ENCODE measurements at places on chromosomes 4 and X.

DNA sequence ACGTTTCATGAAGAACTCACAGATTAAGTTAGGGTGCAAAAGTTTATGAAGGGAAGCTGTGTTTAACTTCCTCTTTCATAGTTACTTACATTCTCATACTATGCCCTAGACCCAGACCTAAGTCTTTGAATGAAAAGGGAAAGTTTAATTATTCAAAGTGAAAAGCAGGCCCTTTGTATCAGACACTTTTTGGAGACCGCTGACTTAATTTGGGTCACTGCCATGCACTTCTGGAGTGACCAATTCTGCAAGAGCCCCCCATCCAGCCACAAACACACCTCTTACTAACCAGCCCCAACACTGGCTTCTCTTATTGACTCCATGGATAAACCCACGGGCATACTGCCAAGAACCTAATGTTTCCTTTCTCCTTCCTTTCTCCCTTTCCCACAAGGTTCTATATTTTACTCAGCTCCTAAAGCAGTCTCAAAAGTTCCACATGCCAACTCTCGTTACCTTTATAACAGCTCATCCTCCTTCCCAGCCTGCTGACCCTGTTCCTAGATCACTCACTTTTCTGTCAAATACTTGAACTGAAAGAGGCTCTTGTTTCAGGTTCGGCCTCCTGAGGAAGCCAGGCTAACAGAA, 34.5 kb downstream of the ABCE1 start:
- peak; percentile 10 for DNase-seq

DNA sequence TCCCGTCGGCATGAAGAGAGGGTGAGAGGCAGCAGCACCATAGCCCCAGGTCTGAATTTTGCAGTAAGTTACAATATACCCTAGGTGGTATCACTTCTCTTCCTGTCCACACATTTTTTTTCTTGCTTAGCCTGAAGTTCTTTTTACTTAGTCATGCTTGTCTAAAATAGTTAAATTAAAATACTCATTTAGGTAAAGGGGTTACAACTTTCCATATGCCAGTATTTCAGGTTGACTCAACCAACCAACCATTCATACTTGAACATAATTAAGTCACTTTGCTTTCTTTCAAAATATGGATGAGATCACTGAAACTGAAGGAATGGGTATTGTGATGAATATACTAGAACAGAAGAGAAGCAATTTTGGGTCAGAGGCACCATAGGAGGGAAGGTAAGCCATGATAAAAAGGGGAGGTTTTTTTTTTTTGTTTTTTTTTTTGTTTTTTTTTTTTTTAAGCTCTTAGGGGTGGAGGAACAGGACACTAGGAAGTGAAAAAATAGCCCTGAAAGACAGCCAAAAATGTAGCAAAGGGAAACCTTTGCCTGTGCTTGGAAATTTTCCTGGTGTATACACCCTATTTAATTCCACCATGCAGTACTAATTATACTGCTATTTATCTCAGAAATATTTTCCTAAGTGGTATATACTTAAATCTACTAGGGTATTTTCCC, 41.8 kb downstream of the RPS6KA3 start:
- DNase-seq, result no peak

GRCh38 chrX:153922932-153923857, 2.9 kb downstream of the ARHGAP4 start:
- no peak for DNase-seq

DNA sequence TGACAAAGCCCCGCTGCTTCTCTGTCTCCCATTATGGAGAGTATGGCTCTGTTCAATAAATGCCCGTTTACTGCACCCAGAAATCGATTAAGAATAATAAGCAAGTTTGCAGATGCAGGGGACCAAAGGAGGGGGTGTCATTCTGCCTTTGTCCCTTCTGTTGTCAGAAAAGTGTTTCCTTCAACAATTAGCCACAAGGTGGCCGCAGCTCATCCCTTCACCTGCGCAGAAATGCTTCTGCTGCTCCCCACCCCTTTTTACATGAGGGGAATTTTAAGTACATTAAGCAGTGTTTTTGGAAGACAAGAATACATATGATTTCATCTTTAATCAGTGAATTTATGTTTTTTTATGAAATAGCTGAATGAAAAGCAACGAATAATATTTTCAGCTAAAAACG, 175.6 kb upstream of the ARX start:
- DNase-seq, result no peak

- DNase-seq, result no peak
Observed at GRCh38 chr4:98518559-98519267, 139.7 kb downstream of the TSPAN5 start.

- DNase-seq, result no peak
Observed at GRCh38 chrX:13581554-13581953, 12.2 kb downstream of the EGFL6 start.

DNA sequence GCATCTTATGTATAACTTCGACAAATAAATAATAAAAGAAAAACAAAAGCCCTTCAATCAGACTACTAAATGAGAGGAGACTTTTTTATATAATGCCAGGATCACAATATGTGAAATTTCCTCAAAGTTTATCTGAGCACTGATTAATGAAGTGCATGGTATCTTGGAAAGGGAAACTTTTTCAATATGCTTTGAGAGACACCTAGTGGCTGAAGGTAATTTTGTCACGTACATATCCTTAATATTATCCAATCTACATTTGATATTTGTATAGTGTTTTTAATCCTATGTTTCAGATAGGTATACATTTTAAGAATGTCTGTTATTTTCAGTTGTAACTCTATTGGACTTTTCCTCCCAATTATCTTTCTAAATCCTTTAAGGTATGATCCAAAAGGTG, 146.8 kb downstream of the KLHL4 start:
- DNase-seq, result peak; percentile 18

- DNase-seq, result no peak
Observed at GRCh38 chr4:150874338-150875226, 140.5 kb downstream of the LRBA start.

DNA sequence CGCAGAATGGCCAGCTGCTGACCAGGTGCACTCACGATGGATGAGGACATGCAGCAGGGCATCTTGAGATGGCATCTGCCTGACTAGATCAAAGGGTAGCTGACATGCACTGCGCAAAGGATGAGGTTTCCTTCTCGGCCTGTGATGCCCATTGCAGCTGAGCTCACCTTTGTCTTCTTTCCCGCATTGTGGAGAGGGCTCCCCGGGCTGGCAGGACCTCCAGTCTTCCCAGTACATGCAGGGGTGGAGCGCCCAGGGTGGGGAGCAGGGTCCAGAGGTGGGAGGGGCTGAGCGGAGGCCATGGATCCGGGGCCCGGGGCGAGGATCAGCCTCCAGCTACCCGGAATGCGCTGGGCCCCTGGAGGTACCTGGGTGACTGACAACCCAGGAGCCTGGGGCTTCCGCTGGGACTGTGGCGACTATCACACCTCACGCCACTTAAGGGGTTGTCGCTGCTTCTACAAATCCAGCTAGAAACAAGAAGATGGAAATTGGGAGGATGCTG, 12.0 kb downstream of the TREX2 start:
- no peak for DNase-seq

- peak; percentile 51 for DNase-seq
Observed at GRCh38 chr4:7770224-7771050, 169.2 kb downstream of the AFAP1 start.

DNA sequence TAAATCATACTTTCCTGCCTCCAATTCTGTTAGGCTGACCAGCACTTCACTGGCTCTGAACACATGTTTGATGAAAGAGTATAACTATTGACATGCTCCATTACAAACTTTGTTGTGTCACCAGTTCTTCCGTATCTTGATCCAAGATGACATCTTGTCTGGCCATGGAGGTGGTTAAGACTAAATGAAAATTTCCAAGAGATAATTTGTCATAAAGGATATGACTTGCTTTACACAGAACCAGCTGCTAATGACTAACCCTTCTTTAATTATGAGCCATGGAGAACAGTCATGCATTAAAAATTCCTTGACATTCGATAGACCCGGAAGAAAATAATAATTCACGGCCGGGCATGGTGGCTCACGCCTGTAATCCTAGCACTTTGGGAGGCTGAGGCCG, 17.7 kb upstream of the N4BP2 start:
- DNase-seq, result no peak

DNA sequence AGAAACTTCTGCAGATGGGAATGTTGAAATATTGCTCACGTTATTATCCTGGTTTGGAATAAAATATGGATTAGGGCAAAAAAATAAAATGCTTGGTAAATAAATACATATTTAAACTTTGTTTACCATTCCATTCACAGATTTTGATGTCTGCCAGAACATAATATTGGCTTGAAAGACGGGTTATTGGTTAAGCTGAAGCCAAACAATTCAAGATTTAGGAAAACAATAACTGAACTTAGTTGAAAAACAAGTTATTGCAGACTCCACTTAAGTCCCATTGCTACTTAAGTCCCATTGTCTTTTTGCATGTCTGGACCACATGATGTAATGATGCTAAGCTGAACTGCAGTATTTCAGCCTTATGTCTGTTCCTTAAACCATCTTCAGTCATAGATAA, 722.5 kb downstream of the FAT4 start:
- no peak for DNase-seq

- DNase-seq, result no peak
Observed at GRCh38 chrX:68060506-68061205, 372.6 kb downstream of the OPHN1 start.

DNA sequence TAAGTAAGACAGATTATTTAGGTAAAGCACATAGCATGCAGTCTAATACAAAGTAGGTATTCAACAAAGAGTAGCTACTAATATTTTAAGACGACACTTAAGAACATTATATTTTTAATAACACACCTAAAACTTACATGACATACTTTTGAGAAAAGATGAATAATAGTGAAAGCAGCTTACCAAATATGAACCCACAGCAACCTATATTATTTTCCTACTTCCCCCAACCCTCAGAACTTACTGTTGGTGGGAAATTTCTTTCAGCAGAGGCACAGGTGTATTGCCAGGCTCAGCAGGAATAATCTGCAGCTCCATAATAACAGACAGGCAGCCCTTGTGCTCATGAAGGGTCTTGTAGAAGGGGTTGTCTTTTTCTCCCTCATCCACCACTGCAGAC, 498.9 kb downstream of the GLUD2 start:
- no peak for DNase-seq

GRCh38 chrX:21932292-21933002, 8.1 kb upstream of the SMS start:
- DNase-seq, result no peak

DNA sequence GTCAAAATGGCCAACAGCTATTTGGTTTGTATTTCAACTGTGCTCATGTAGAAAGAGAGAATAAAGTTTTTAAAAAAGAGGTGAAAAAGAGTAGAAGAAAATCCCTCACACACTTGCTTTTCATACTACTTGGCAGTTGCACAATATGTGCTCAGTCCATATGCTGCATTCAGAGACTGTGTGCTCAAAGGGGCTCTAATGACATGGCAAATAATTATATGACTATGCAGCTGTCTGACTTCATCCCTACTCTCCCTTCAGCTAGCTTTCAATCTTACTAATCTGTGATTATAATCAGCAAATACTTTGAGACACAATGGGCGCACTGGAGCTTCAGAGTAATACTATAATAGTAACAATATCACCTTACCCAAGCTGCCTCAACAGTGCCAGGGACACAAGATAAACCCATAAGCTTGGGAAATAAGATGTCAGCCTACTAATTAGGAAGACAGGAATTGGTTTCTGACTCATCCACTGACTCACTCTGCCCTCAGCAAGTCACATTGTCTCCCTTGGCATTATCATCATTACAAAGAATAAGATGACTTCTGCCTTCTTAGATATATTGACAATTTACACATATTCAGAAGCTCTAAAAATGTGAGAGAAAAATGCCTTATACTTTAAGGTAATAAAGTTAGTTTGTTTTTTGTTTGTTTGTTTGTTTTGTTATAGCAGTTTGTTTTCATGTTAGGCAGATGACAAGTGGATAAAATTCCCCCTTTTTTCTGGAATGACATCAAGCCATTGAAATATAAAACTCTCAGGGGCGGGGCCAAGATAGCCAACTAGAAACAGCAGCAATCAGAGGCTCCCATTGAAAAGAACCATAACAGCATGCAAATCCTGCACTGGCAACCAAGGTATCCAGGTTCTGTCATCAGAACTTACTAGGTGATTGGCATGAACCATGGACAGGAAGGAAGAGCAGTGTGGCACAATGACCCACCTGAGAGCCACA, 311.6 kb downstream of the FAM133A start:
- DNase-seq, result peak; percentile 2

- DNase-seq, result peak; percentile 58
Observed at GRCh38 chr4:76965866-76966579, 16.5 kb downstream of the SEPTIN11 start.

DNA sequence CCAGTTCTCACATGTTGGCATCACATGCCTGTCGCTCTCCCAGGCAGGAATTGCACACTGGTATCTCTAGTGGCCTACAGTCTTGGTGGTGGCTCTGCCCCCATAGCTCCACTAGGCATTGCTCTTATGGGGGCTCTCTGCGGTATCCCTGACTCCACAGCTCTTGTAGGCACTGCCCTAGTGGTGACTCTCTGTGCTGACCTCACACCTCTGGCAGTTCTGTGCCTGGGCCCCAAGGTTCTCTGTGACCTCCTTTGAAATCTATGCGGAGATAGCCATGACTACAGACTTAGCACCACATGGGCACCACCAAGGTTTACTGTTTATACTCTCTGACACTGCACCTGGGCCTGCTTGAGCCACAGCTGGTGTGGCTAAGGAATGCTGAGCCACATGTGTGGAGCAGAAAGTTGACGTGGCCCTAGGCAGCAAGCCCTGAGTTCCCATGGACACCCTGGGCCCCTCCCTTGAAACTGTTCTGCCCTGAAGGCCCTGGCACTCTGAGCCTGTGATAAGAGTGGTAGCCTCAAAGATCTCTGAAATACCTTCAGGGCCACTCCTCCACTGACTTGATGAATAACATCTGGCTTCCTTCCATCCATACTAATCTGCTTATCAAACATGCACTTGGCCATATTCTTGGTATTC, 8.0 kb downstream of the SLC9B1 start:
- no peak for DNase-seq

DNA sequence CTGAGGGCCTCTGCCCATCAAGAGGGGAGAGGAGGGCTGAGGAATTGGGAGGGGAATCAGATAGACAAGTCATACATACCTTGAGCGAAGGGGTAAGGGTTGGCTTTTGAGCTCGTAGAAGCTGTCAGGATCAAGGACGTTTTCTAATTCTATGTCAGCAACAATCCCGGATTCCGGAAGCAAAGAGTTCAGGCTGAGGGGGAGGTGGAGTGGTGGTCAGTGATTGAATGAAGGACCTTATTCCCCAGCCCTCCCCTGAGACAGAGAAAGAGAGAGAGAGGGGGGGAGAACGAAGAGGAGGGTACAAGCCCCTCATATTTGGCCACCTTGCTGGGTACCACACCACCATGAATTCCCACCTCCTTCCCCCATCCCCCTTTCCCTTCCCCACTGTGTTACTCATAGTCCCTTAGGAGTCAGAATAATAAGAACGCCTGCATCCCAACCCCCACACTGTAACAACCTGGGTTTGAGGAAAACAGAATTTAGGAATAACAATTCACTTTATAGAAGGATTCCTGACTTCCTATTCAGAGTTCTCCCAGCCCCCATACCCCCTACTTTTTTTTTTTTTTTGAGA, 2.7 kb downstream of the TFE3 start:
- DNase-seq, result peak; percentile 17

Measured in A673 (cell line).